ENCODE measurements at places on chromosomes 3 and 15. TPM values are rescaled to one million over a fixed set of nuclear protein-coding genes. Genes with fewer than 3 reads are reported as not detected.

- no peak for DNase-seq
These were observed 803.3 kb downstream of the DIPK2A start for GRCh38 chr3:144774897-144775296.

MYH15 gene
- 0.91 TPM for total RNA-seq

- DNase-seq = peak; percentile 35
These were observed 45.2 kb upstream of the RASA2 start for GRCh38 chr3:141441381-141442364.

DNA sequence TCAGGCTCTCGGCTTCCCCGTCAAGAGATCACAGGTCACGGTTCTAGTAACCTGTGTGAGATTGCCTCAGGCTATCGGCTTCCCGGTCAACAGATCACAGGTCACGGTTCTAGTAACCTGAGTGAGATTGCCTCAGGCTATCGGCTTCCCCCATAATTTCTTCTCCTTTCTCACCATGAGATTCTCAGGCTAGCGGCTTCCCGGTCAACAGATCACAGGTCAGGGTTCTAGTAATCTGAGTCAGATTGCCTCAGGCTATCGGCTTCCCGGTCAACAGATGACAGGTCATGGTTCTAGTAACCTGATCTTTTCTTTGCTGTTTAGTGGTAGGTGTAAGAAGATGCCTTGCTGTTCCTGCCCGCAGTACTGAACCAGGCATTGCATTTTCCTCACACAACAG is 418.2 kb upstream of the ZNF717 start:
- DNase-seq = no peak

GRCh38 chr15:80773792-80774352 is 5.3 kb upstream of the CEMIP start:
- DNase-seq = no peak

VIPR1 gene
- 5.8 TPM for total RNA-seq

GRCh38 chr3:143637133-143637532 is 211.1 kb downstream of the SLC9A9 start:
- DNase-seq = no peak

DNA sequence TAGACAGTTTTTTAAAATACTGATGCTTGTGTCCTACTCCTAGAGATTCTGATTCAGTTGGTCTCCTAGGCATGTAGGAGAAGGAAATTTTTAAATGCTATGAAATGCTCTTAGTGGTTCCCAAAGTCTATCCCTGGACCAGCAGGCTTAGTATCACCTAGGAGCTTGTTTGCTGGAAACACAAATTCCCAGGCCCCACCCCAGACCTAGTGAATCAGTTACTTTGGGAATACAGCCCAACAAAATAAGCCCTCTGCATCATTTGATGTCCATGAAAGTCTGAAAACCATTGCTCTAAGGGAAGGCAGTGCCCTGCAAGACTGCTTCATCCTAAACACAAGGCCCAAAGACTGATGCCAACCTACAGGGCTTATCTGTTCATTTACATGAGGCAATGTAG is 36.3 kb downstream of the CCNL1 start:
- DNase-seq = no peak

DNA sequence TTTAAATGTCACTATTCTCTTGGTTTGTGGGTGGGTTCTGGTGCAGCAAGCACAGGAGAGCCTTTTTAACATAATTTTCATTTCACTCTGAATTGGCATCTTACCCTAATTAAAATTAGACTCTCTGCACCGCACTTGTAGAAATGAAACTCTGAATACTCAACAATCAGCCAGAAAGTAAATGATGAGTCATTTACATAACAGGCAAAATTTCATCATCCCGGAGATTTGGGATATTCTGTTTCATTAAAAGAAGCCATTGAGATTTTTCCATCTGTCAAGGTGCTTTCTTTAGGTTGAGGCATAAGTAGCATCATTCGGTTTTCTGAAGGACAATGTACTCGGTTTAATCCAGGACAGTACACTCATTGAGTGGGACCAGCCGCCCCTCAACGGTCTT is 111.0 kb downstream of the RFTN1 start:
- DNase-seq = no peak

DNA sequence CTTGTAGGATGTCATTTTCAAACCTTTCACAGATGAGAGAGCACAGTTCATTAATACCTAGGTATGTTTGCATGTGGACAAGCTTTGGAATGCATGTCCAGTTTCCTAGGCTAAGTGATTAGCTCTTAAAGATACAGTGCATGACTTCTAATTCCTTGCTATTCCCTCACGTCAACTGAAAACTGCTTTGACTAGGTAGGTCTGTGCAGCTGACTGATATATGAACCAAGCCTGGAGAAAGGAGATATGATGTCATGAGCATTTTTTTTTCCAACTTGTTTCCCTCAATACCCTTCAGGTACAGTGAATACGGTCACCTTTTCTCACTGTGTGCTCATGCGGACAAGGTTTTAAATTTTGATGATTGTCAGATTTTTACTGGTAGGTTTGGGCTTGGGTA is 41.6 kb upstream of the TASOR start:
- no peak for DNase-seq

- no peak for DNase-seq
These were observed 7.7 kb downstream of the CRABP1 start for GRCh38 chr15:78347586-78348543.

- no peak for DNase-seq
These were observed 612 bp downstream of the C3orf38 start for GRCh38 chr3:88150371-88150770.

DNA sequence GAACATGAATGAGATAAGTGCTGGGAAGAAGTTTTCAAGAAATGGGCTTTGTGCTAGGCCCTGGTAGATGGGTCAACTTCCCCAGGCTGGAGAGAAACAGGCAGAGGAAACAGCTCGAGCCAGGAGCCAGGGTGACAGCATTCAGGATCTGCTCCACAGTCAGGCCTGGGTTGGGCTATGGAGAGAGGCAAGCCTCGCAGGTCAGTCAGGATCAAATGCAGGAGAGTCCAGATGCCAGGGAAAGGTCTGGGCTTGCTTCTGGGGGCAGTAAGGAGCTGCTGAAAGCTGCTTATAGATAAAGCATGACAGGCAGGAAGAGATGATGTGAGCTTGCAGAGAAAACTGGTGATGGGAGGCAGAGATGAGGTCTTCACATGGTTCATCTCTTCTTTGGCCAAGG is 11.0 kb upstream of the USP3 start:
- DNase-seq = no peak

- DNase-seq = no peak
These were observed 25.8 kb upstream of the RSL24D1 start for GRCh38 chr15:55222588-55222987.

DNA sequence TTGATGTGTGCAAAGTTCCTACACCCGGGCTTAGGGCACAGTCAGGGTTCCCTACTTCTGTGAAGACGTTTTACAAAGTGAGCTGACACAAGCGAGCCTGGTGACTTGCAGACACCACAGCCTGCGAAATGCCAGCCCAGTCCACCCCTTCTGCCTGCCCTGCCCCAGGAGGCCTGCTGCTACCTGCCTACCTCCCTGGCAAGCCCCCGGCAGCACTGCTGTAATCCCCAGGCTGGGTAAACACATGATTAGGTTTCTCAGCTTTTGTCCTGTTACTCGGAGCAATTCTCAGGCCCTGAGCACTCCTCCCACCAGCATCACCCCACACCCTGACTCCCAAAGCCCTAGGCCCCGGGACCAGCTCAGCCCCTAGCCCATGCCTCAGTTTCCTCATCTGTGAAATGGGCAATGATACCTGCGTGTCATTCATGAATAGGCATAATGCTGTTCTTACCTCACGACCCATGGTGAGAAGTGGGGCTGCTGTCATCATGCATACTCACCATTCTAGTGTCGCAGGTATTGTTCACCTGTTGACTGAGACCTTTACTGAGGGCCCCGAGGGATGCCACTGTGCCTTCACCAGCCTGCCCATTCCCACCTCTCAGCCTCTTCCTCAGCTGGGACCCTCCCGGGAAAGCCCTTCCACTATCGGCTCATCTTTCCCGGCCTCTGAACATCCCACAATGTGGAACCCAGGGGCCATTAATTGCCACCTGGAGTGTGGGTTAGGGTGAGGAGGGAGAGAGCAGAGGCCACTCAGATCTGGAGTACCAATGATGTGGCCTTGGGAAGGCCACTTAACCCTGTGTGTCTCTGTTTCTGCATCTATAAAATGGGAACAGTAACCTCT is 31.5 kb upstream of the SLC6A6 start:
- no peak for DNase-seq

- no peak for DNase-seq
These were observed 10.5 kb downstream of the GRK7 start for GRCh38 chr3:141773676-141774075.

DNA sequence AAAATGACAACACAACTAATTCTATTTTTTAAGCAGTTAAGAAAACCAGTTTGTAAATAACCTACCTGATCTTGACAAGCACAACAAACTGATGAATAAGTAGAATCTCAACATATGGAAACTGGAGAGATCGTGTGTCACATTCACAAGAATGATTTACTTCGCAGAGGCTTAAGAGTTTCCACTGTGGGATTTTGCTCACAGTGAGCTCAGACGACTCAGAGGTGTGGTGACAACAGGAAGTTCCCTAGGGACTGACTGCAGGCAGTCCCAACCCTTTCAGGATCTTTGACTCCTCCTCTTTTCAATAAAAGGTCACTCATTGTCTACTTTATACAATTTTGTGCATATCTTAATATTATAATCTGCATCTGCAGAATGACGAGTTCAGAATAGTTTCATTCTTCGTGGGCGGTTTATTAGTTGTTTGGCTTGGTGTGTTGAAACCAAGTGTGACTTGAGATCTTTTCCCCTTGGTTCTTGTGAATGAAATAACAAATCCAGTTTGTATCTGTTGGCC is at the start of gene LIPH:
Gene LIPH, minus strand, starts transcription at position 231 of the 520 bp plus-strand sequence. Its CDS starts 117 bp downstream, at position 114.
- no peak for DNase-seq

DNA sequence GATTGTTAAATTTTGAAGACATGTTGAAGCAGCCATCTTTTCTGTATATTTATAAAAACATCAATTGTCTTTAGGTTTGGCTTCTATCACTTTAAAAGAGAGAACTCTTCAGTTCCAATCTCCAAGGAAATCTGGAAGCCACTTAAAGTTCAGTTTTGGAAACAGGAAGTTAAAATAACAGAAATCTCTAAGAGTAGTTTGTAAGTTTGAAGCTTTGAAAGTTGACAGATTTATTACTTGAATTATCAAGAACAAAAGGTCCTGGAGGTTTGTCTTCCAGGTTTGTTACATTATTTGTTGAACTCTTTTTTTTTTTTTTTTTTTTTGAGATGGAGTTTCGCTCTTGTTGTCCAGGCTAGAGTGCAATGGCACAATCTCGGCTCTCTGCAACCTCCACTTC is 30.0 kb downstream of the RNF111 start:
- no peak for DNase-seq

THBS1 gene
- 34.6 TPM for total RNA-seq

CCRL2 gene
- total RNA-seq = not detected

CPB1 gene
- not detected for total RNA-seq

BTLA gene
- not detected for total RNA-seq

- no peak for DNase-seq
These were observed 1.4 kb upstream of the NDUFAF3 start for GRCh38 chr3:49020330-49021212.

DNA sequence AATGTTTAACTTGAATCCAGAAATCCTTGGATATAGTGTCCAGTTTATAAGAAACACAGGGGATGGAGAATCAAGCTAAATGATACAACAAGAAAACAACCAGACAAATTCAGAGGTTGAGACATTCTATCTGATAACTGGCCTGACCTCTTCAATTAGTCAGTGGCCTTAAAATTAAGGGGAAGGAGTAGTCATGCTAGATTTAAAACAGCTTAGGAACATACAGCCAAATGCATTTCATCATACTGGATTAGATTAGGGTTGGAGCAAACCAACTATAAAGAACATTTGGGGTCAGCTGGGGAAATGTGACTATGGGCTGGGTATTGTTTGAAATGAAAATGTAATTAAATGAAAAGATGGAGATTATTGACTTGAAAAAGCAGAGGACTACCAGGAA is 53.3 kb downstream of the PPARG start:
- no peak for DNase-seq

DNA sequence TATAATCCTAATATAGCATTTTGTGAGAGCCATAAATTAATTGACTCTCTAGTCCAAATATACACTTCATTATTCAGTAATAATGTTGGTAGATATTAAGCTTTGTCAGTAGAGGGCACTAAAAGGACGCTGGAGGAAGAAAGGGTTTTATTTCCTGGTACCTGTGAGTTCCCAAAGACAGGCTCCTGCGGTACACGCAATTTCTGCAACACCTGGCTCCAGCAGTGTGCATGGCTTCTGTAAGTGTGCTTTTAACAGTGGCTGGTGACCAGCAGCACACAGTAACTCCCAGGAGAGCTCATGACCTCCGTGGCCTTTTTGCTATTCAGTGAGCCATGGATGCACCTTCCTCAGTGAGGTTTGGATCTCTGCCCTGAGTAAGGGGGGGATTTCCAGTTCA is 338.3 kb upstream of the ZNF385D start:
- no peak for DNase-seq

GRCh38 chr3:110966966-110967663 is 104.5 kb upstream of the NECTIN3 start:
- no peak for DNase-seq

- DNase-seq = no peak
These were observed 27.2 kb upstream of the TMEM158 start for GRCh38 chr3:45253316-45253715.

MOBP gene
- not detected for total RNA-seq

DNA sequence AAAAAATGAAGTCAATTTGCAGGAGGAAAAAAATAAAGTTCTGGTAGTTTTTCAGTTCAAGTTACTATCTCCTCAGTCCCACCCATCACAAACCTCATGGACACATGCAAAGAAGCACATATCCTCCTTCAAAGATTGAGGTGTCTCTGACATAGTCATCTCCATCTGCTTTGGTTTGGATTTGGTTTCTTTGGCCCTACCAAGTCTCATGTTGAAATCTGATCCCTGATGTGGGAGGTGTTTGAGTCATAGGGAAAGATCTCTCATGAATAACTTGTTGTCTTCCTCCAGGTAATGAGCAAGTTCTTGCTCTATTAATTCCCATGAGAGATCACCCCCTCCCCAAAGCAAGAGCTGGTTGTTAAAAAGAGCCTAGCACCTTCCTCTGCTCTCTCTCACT is 446.8 kb downstream of the IGSF11 start:
- no peak for DNase-seq

DNA sequence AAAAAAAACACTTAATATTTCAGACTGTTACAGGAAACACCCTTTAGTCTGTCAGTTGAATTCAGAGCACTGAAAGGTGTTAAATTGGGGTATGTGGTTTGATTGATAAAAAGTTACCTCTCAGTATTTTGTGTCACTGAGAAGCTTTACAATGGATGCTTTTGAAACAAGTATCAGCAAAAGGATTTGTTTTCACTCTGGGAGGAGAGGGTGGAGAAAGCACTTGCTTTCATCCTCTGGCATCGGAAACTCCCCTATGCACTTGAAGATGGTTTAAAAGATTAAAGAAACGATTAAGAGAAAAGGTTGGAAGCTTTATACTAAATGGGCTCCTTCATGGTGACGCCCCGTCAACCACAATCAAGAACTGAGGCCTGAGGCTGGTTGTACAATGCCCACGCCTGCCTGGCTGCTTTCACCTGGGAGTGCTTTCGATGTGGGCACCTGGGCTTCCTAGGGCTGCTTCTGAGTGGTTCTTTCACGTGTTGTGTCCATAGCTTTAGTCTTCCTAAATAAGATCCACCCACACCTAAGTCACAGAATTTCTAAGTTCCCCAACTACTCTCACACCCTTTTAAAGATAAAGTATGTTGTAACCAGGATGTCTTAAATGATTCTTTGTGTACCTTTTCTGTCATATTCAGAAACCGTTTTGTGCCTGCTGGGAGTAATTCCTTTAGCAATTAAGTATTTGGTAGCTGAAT is 17.9 kb downstream of the TMEM43 start:
- no peak for DNase-seq

PEX11A gene
- total RNA-seq = 4.9 TPM

- DNase-seq = no peak
These were observed 30.3 kb downstream of the TCF12 start for GRCh38 chr15:56948764-56949101.

TM4SF4 gene
- 314 TPM for total RNA-seq

CELF6 gene
- 1.4 TPM for total RNA-seq

SPINK8 gene
- not detected for total RNA-seq

Data from progenitor cell of endocrine pancreas (in vitro differentiated cells).